ENCODE measurements at places on chromosomes 6 and 20. TPM values are rescaled to one million over a fixed set of nuclear protein-coding genes. Genes with fewer than 3 reads are reported as not detected.

DNA sequence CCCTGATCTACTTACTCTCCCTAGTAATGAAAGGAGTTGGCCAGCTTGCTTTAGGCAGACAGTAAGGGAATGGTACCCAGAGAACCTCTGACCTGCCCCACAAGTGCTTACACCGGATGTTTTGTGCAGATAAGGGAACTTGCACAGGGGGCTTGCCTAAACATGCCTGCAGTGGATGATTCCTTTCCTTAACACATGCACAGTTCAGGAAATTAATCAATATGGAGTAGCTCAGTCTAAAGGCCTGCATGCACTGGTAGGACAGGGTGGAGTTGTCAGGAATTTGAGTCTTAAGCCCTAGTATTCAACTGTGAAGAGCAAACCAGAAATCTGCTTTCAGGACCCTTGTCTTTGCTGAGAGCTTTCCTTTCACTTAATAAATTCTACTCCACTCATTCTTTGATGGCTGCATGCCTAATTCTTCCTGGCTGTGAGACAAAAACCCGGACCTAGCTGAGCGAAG, 3.9 kb upstream of the TRIM38 start:
- no peak for DNase-seq

Gene PACSIN1
- total RNA-seq, result 0.07 TPM

DNA sequence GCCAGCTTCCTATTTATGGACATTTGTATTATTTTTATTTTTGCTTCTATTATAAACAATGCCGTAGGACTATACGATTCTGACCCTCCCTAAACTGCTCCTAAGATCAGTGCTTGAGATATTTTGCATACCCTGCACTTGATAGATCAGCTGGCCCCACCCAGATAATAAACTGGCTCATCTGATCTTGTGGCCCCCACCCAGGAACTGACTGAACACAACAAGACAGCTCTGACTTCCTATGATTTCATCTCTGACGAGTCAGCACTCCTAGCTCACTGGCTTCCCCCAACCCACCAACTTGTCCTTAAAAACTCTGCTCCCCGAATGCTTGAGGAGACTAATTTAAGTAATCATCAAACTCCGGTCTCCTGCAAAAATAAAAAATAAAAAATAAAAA, 34.9 kb upstream of the TFAP2A start:
- no peak for DNase-seq

GRCh38 chr6:6218759-6219085, 101.7 kb downstream of the F13A1 start:
- DNase-seq, result no peak

- no peak for DNase-seq
Measured at GRCh38 chr6:225121-225721, 67.1 kb upstream of the DUSP22 start.

Gene WFDC12
- total RNA-seq, result not detected

Measured in epithelial cell of proximal tubule (primary cell).